T-helper 17 cell (primary cell): ENCODE measurements at places on chromosomes 4 and X. TPM values are rescaled to one million over a fixed set of nuclear protein-coding genes. Genes with fewer than 3 reads are reported as not detected.
A peak's percentile ranks its signal among the peaks of the same experiment; 100 is the strongest.

GRCh38 chrX:47540754-47541538 lies 20.1 kb upstream of the ARAF start:
- no peak overlapping the region for H3K27ac ChIP-seq
- H3K4me1 ChIP-seq, result no peaks in the 10 kb centered on the region
- no peaks in the 10 kb centered on the region for H3K27me3 ChIP-seq
- no peak for DNase-seq
- H3K36me3 ChIP-seq, result no peaks in the 10 kb centered on the region

DNA sequence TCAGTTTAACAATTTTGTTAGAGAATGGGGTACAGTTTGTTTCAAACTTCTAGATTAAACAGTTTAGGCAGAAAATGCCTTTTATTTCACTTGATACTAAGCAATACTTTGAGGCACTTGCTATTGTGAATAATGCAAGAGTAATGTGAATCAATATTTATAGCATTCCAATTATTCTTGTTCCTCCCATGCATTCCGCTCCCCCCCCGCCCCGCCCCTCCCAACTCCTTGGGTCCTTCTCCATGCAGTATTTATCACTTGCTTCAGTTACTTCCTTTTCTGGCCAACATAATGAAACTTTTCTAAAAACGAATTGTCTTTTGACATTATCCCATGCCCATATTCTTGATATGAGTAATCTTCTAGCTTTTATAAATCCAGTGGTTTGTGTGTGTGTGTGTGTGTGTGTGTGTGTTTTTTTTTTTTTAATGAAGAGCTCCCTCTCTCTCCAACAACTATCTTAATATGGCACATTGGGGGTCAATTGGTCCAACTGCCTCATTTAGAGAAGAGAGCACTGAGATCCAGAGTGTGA lies 1.6 kb downstream of the BANK1 start:
- no peak overlapping the region for H3K27ac ChIP-seq
- peaks cover 1% of the 10 kb centered on the region for H3K36me3 ChIP-seq
- H3K4me1 ChIP-seq, result peaks cover 6% of the 10 kb centered on the region
- H3K4me3 ChIP-seq, result peak overlapping the region; percentile 73
- H3K27me3 ChIP-seq, result peaks cover 28% of the 10 kb centered on the region

- peaks cover 28% of the 10 kb centered on the region for H3K4me1 ChIP-seq
- H3K27me3 ChIP-seq, result no peaks in the 10 kb centered on the region
- no peak overlapping the region for H3K4me3 ChIP-seq
- H3K36me3 ChIP-seq, result peaks cover 11% of the 10 kb centered on the region
- no peak for DNase-seq
Observed at GRCh38 chr4:142168181-142168580, 531.8 kb downstream of the IL15 start.

The MAMLD1 gene
- 1.9 TPM for total RNA-seq

The PTCHD1 gene
- total RNA-seq, result not detected

The NXF2B gene
- not detected for total RNA-seq

GRCh38 chr4:128512161-128512560 lies 224.5 kb upstream of the PGRMC2 start:
- peaks cover 2% of the 10 kb centered on the region for H3K36me3 ChIP-seq
- H3K27me3 ChIP-seq, result peaks cover 4% of the 10 kb centered on the region
- no peak overlapping the region for H3K4me3 ChIP-seq
- peaks cover 8% of the 10 kb centered on the region for H3K4me1 ChIP-seq

The PABPC4L gene
- not detected for total RNA-seq

DNA sequence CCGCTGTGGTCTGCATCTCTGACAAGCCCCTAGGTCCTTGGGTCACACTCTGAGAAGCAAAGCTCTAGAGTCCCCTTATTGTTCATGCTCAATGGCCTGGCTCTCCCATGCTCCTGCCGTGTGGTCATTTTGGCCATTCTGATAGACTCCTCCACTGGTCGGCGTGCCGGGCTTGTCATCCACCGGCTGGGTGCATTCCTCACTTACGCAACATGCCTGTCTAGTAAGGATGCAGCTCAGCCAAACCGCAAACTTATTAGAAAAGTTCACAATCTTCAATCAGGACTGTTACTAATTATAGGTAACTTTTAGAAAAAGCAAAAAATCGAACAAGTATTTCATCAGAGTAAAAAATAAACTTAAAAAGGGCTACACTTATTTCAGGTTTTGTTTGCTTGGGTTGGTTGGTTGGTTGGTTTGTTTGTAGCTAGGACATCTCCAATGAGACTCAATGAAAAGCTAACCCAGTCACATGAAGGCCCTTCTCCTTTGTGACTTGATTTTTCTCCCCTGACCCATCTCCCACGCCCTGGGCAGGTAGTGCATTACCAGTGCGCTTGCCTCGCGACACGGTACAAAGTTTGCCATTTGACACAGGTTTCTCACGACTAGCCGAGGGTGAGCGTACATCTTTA lies 41.0 kb downstream of the IRF2 start:
- H3K4me1 ChIP-seq, result peaks cover 48% of the 10 kb centered on the region
- DNase-seq, result no peak
- H3K4me3 ChIP-seq, result no peak overlapping the region
- no peak overlapping the region for H3K27ac ChIP-seq
- H3K27me3 ChIP-seq, result no peaks in the 10 kb centered on the region
- peaks cover 3% of the 10 kb centered on the region for H3K36me3 ChIP-seq

DNA sequence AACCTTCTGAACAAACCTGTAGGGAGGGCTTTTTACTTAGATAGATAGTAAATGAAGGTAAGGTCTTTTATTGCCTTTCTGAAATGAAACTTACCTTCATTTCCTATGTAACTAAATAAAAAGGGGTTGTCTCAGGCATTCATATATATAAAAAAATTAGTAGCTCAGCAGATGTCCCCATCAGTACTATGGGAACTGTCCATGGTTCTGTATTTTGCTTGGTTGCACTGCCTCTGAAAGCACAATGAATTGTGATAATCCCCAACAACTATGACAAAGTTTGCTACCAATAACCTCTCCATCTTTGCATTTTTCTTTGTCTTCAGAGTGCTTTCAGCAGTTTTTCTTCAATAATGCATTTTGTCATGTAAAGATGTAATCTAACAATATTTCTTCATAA lies 222.4 kb downstream of the SLIT2 start:
- peaks cover under 1% of the 10 kb centered on the region for H3K27me3 ChIP-seq
- H3K36me3 ChIP-seq, result no peaks in the 10 kb centered on the region
- no peak for DNase-seq

- H3K27me3 ChIP-seq, result no peaks in the 10 kb centered on the region
- no peak for DNase-seq
- no peaks in the 10 kb centered on the region for H3K4me1 ChIP-seq
- no peaks in the 10 kb centered on the region for H3K36me3 ChIP-seq
Observed at GRCh38 chrX:45258731-45259402, 58.2 kb upstream of the DIPK2B start.

The FGD1 gene
- total RNA-seq, result 0.05 TPM

GRCh38 chrX:129577473-129577872 lies 37.4 kb downstream of the OCRL start:
- H3K4me1 ChIP-seq, result no peaks in the 10 kb centered on the region
- H3K27me3 ChIP-seq, result no peaks in the 10 kb centered on the region
- H3K4me3 ChIP-seq, result no peak overlapping the region
- H3K27ac ChIP-seq, result no peak overlapping the region

DNA sequence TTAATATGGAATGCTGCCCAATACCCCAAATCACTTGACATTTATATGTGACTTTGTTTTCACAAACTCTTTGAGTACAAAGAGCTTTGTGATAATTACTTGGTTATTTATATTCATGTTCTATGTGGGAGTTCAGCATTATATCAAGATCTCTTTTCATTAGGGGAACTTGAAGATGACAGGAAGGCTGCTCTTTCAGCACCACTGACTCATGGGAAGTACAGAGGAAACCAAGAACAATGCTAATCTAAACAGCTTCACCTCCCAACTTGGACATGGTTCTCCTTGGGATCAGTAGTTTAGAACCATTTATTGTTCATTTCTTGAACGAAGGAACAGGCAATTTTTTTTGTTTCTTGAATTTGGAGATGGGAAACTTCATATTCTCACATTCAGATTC lies 184.0 kb upstream of the AFF2 start:
- H3K4me3 ChIP-seq, result no peak overlapping the region
- DNase-seq, result no peak
- H3K4me1 ChIP-seq, result peaks cover 5% of the 10 kb centered on the region
- H3K27me3 ChIP-seq, result no peaks in the 10 kb centered on the region
- no peaks in the 10 kb centered on the region for H3K36me3 ChIP-seq

The ARHGEF6 gene
- 68.6 TPM for total RNA-seq

- H3K27me3 ChIP-seq, result no peaks in the 10 kb centered on the region
- peaks cover 16% of the 10 kb centered on the region for H3K4me1 ChIP-seq
- no peak overlapping the region for H3K27ac ChIP-seq
- no peak for DNase-seq
- H3K4me3 ChIP-seq, result no peak overlapping the region
- H3K36me3 ChIP-seq, result peaks cover 3% of the 10 kb centered on the region
Observed at GRCh38 chr4:184635381-184635780, 13.9 kb downstream of the CASP3 start.

DNA sequence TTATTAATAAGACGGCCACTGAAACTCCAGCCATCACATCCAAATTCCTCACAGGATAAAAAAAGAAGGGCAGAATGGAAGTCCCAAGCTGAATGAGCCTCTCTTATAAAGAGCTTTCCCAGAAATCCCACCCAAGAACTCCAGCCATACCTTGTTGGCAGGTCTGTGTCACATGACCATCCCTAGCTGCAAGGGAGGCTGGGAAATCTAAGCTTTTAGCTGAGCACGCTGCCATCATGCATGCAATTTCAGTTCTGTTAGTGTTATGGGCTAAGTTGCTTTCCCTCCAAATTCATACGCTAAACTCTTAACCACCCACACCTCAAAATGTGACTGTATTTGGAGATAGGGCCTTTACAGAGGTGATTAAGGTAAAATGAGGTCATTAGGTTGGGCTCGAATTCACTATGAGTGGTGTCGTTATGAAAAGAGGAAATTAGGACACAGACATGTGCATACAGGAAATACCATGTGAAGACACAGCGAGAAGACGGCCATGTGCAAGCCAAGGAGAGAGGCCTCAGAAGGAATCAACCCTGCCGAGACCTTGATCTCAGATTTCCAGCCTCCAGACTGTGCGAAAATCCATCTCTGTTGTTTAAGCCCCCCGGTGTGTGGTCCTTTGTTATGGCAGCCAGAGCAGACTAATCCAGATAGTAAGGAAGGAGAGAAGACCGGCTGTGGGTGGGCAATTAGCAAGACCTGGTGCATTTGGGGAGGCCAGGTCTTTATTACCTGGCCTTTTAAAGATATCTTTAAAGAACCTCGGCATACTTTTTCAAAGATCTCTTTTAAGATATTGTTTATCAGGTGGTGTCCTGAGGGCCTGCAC lies 317.6 kb downstream of the BCOR start:
- no peaks in the 10 kb centered on the region for H3K27me3 ChIP-seq
- no peak overlapping the region for H3K4me3 ChIP-seq
- H3K36me3 ChIP-seq, result no peaks in the 10 kb centered on the region
- no peak overlapping the region for H3K27ac ChIP-seq
- peaks cover 6% of the 10 kb centered on the region for H3K4me1 ChIP-seq
- no peak for DNase-seq

DNA sequence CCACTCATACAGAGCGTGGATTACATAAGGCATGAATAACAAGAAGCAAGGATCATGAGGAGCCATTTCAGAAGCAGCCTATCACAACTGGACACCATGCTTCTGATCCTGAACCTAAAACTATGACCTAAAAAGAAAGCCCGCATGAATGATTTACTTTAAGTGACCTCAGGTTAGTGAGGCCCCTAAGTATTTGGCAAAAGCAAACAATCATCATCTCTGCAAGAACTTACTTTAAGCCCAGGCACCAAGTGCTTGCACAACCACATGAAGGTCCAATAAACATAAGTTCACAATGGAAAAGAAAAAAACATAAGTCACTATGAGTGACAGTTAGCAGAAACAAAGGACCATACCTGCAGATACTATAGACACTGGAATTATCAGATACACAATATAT lies 7.9 kb upstream of the MBTPS2 start:
- no peak for DNase-seq
- H3K4me3 ChIP-seq, result no peak overlapping the region
- H3K27ac ChIP-seq, result no peak overlapping the region

GRCh38 chr4:135508006-135508714 lies 1306.6 kb upstream of the PABPC4L start:
- H3K4me1 ChIP-seq, result no peaks in the 10 kb centered on the region
- no peak for DNase-seq
- no peak overlapping the region for H3K4me3 ChIP-seq
- H3K36me3 ChIP-seq, result no peaks in the 10 kb centered on the region
- no peak overlapping the region for H3K27ac ChIP-seq
- H3K27me3 ChIP-seq, result no peaks in the 10 kb centered on the region

DNA sequence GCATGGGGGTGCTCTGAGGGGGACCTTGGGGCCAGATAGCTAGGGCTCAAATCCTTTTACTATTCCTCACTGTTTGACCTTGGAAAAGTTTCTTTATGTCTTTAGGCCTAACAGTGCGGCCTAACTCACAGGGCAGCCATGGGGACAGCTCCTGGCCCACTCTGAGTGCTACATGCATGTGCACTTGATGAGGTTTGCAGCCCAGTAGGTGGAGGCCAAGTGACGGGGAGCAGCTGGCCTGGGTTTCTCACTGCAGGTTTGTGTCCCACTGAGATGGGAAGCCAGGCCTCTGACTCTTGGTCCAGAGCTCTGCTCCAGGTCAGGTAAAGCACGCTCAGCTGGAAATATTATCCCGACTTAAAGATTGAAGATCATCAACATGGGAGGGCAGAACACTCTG lies 102.8 kb downstream of the SLC2A9 start:
- DNase-seq, result no peak
- peaks cover 4% of the 10 kb centered on the region for H3K27me3 ChIP-seq
- H3K36me3 ChIP-seq, result peaks cover 2% of the 10 kb centered on the region
- H3K4me1 ChIP-seq, result peaks cover 6% of the 10 kb centered on the region
- no peak overlapping the region for H3K4me3 ChIP-seq

DNA sequence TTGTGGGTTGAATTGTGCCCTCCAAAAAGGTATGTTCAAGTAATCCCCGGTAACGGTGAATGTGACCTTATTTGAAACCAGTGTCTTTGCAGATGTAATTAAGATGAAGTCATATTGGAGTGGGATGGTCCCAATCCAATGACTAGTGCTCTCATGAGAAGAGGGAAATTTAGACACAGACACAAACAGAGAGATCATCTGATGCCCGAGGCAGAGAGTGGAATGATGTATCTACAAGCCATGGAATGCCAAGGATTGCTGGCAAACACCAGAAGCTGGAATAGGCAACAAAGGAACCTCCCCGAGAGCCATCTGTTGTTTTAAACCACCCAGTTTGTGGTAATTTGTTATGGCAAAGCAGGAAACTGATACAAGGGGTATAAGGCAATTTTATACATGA lies 35.1 kb downstream of the RPS6KA3 start:
- peaks cover 8% of the 10 kb centered on the region for H3K36me3 ChIP-seq
- no peak overlapping the region for H3K27ac ChIP-seq
- peaks cover 26% of the 10 kb centered on the region for H3K4me1 ChIP-seq
- no peak for DNase-seq
- no peak overlapping the region for H3K4me3 ChIP-seq
- no peaks in the 10 kb centered on the region for H3K27me3 ChIP-seq

GRCh38 chr4:118740869-118741268 lies 55.7 kb downstream of the METTL14 start:
- H3K36me3 ChIP-seq, result no peaks in the 10 kb centered on the region
- H3K4me3 ChIP-seq, result no peak overlapping the region
- H3K4me1 ChIP-seq, result peaks cover 3% of the 10 kb centered on the region
- no peak for DNase-seq
- no peak overlapping the region for H3K27ac ChIP-seq
- no peaks in the 10 kb centered on the region for H3K27me3 ChIP-seq

- no peaks in the 10 kb centered on the region for H3K4me1 ChIP-seq
- DNase-seq, result no peak
- no peak overlapping the region for H3K27ac ChIP-seq
Observed at GRCh38 chr4:111475001-111475400, 670.3 kb upstream of the FAM241A start.
